ENCODE measurements at places on chromosomes 5 and 9. TPM values are rescaled to one million over a fixed set of nuclear protein-coding genes. Genes with fewer than 3 reads are reported as not detected.
A peak's percentile ranks its signal among the peaks of the same experiment; 100 is the strongest.

The TAL2 gene
- 0.38 TPM for total RNA-seq

The ICE1 gene
- total RNA-seq, result 42.0 TPM

The GRXCR2 gene
- not detected for total RNA-seq

The CAVIN4 gene
- 0.24 TPM for total RNA-seq

The STPG3 gene
- not detected for total RNA-seq

The SYK gene
- 3.8 TPM for total RNA-seq

The KCTD16 gene
- total RNA-seq, result not detected

The GNG10 gene
- 18.8 TPM for total RNA-seq

The ANKH gene
- 101 TPM for total RNA-seq

The MIGA2 gene
- total RNA-seq, result 46.6 TPM

GRCh38 chr5:14258840-14259239 lies 115.7 kb downstream of the TRIO start:
- DNase-seq, result no peak

GRCh38 chr9:69740872-69741505 lies 18.8 kb downstream of the PTAR1 start:
- DNase-seq, result no peak

- DNase-seq, result no peak
Measured at GRCh38 chr9:91500509-91501014, 76.9 kb upstream of the NFIL3 start.

DNA sequence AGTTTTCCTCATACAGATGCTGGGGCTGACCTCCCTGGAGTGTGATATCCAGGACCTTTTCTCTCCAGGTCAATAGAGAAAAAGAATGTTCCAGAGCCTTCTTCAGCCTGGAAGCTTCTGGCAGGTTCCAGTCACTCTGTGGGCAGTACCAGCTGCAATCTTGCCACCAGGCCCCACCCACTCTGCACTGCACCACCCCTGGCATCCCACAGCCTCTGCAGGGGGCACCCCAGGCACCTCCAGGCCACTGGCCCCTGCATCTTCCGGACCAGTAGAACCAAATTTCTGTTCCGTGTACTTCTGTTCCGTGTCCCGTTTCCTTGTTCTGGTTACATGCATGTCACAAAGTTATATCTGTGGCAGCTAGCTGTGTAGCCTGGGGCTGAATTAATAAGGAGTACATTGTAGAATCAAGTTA lies 83.3 kb upstream of the ZBTB43 start:
- no peak for DNase-seq

GRCh38 chr9:98191671-98192502 lies 550 bp downstream of the CORO2A start:
- peak; percentile 20 for DNase-seq

- no peak for DNase-seq
Measured at GRCh38 chr5:72559866-72560766, 52.9 kb upstream of the ZNF366 start.

DNA sequence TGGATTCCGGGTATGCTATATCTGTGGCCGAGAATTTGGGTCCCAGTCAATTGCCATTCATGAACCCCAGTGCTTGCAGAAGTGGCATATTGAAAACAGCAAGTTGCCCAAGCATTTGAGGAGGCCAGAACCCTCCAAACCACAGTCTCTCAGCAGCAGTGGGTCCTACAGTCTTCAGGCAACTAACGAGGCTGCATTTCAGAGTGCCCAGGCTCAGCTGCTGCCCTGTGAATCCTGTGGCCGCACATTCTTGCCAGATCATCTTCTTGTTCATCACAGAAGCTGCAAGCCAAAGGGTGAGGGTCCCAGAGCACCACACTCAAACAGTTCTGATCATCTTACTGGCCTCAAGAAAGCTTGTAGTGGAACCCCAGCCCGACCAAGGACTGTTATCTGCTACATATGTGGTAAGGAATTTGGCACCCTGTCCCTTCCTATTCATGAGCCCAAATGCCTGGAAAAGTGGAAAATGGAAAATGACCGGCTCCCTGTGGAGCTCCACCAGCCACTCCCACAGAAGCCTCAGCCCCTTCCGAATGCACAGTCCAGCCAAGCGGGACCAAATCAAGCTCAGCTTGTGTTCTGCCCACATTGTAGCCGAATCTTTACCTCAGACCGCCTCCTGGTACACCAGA lies 23.0 kb downstream of the ZNF474 start:
- no peak for DNase-seq

GRCh38 chr5:141848744-141849414 lies 29.3 kb downstream of the PCDH1 start:
- peak; percentile 27 for DNase-seq

GRCh38 chr9:4499917-4500316 lies 9.6 kb downstream of the SLC1A1 start:
- DNase-seq, result no peak

- DNase-seq, result no peak
Measured at GRCh38 chr9:131827821-131828369, 88.0 kb upstream of the RAPGEF1 start.

- no peak for DNase-seq
Measured at GRCh38 chr9:86637515-86637914, 283.3 kb upstream of the TUT7 start.

DNA sequence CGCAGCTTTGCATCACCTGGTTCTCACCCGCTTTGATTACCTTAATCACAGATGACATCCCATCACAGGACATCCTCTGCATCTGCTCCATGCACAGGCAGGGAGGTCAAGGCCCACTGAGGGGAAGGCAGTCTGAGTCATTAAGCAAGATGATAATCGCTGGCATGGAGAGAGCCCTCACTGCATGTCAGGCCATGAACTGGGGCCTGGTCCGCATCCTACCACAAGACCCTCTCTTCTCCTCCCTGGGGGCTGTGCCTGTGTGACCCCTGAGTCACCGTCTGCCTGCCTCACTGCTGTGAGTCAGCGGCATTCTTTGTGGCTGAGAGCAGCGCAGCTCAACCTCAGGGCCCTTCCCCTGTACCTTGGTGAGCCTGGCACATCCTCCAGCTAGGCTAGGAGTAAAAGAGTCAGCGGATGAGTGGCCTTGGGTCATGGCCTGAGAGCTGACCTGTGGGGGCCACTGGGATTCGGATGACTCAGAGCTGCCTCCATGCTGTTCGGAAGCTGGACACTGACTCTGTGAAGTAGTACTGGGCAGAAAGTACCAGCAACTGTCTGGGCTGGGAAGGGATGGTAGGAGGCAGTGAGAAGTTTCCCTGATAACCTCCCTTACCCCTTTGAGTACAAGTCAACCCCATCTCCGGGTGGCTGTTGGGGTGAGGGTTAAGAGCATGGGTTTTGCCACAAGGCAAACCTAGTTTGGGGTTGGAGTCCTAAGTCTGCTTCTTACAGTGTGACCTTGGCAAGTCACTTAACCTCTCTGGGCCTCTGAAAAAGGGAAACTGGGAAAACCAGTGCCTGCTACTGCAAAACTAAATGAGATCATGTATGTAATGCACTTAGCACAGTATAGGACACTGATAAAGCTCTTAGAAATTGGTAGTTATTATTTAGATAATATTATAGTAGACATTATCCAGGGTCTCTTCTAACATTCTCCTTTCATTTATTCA lies 14.6 kb upstream of the ARSI start:
- DNase-seq, result no peak

GRCh38 chr5:72482046-72482445 lies 25.2 kb downstream of the ZNF366 start:
- no peak for DNase-seq

DNA sequence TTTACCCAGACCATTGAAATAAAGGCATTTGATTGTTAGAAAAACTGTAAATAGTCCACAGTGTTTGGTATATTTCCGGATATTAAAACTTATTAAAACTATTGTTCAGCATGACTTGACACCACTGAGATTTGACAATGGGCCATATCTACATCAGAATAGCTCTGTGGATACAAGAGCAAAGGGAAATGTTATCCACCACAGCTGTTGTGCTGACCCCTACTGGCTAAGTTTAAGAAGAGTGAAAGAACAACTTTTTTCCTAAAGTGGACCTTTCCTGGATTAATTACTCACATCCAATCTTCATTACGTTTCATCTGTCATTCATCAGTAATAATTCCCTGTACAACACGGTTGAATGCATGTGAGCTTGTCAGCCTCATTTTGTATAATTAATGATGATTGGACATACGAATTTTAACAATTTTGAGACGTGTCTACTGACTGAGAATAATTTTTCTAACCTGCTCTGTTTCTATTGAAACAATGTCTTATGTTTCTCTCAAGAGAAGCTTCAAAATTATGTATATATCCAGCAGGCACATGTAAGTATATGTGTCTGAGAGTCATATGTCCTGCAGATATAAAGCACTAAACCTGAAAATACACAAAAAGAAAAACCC lies 1952.6 kb downstream of the MAT2B start:
- no peak for DNase-seq

DNA sequence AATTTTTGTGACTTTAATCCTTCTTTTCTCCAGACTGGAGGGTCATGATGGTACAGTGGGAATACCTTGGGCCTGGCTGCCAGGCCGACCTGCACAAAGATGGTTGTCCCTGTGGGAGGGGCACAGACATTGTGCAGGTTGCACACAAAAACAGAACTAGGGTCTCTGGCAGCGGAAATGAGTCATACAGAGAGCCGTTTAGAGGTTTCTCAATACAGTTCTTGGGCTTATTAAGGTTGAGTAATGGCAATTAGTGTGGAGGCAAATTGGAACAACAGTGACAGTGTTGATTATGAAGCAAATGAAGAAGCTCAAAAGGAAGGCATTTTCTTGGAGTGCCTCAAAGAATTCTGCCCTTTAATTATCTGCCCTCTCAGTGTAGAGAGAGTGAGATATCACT lies 173.6 kb downstream of the TENT4A start:
- DNase-seq, result no peak

DNA sequence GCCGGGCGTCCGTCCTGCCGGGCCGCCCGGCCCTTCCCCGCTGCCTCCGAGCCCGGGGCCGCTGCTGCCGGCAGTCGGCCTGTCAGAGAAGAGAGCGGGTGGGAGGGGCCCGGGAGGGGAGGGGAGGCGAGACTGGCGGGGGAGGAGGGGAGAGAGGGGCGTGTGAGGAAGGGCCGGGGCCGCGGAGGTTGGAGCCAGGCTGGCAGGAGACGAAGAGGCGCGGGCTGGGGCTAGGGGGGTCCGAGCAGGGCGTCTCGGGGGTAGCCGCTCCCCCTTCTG lies 570 bp downstream of the CREBRF start:
- DNase-seq, result peak; percentile 78

DNA sequence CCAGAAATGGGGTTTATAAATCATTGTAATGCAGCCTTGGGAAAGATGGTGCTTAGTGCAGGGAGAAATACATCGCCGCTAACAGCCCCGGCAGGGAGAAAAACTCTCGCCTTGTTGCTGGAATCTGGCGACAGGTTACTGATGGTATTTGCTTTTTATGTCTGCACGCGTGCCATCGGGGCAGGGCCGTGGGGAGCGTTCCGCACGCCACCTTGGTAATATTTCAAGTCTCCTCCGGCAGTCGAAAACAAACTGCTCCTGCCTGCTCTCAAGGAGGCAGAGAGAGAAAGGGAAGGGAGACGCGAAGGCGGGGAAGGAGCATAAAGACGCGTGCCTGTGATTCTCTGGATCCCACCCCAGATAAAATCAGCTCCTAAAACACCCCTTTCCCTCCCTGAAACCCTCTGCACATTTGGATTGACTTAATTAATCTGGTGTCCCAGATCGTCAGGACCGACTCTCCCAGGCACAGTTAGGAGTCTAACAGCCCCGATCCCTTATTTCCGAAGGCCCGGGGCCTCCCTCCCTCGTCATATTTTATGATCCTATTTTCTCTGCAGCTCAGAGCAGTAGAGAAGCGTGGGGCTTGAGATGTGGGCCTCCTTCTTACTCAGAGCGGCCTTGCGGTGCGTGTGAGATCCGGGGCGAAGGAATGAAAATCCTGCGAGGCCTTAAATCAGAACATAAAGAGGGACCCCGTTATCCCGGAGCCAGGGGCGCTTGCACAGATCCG lies 47.7 kb downstream of the CFAP77 start:
- no peak for DNase-seq

GRCh38 chr5:167804512-167805220 lies 486.8 kb upstream of the WWC1 start:
- no peak for DNase-seq

DNA sequence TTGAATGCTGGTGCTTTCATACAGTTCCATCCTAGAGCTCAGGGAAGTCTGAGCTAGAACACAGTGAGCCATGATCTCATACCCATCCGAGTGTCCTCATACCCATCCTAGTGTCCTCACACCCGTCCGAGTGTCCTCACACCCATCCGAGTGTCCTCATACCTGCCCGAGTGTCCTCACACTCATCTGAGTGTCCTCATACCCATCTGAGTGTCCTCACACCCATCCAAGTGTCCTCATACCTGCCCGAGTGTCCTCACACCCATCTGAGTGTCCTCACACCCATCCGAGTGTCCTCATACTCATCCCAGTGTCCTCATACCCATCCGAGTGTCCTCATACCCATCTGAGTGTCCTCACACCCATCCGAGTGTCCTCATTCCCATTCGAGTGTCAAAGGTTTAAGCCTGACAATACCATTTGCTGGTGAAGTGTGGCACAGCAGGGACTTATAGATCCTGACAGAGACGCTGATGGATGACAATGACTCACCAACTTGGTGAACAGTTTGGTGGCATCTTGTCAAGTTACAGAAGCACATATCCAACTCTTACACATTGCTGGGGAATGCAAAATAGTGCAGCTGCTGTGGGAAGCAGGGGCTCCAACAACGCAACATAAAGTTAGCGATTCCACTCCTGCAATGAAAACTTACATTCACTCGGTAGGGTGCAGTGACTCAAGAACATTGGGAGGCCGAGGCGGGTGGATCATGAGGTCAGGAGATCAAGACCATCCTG lies 77.0 kb upstream of the COL5A1 start:
- DNase-seq, result no peak

- peak; percentile 22 for DNase-seq
Measured at GRCh38 chr5:149831492-149831891, 101.4 kb downstream of the PPARGC1B start.

DNA sequence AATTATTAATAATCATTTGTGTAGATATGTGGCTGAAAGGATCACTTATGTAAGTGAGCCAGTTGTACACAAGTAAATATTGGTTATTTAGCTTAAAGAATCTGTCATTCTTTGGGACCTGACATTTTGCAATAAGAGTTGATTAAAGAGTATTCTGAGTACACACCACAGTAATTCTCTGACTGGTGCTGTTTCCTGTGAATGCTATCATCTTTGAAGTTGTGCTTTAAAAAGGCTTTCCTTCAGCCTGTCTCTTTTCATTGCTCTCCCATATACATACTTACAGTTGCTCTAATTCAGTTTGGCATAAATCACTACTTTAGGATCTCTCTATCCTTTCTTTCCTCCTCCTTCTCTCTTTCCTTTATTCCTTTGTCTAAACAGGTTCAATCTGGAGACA lies 8.7 kb upstream of the CSNK1G3 start:
- no peak for DNase-seq

DNA sequence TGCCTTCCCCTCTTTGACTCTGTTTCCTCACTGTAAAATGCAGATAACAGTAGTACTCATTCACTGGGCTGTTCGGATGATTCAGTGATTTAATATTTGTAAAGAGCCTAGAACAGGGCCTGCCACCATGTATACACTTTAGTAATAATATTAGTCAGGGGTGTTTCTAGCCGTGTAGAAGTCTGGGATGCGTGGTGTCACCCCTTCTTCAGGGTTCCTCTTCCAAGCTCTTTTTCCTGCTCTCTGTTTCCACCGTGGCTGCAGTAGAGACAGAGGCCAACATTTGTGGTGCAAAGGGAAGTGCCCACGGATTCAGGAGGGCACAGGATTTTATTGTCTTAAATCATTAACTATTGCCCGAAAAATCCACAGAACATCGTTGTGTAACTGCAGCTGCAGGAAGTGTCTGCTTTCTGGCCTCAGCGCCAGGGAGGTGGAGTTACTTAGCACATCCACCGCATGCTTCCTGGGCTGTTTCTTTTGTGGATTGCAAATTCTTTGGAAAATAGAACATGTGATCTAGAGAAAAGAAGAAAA lies 61.7 kb downstream of the TRIO start:
- no peak for DNase-seq
